ENCODE measurements at places on chromosomes 6 and 20. TPM values are rescaled to one million over a fixed set of nuclear protein-coding genes. Genes with fewer than 3 reads are reported as not detected.
A peak's percentile ranks its signal among the peaks of the same experiment; 100 is the strongest.

CRIP3 gene
- total RNA-seq = not detected

TDRD6 gene
- total RNA-seq = 0.59 TPM

MUCL3 gene
- not detected for total RNA-seq

NOX3 gene
- not detected for total RNA-seq

OTOR gene
- total RNA-seq = not detected

LINC00237 gene
- 0.32 TPM for total RNA-seq

OPRL1 gene
- 0.22 TPM for total RNA-seq

GSTA1 gene
- 2.8 TPM for total RNA-seq

ANKEF1 gene
- total RNA-seq = 4.5 TPM

DNA sequence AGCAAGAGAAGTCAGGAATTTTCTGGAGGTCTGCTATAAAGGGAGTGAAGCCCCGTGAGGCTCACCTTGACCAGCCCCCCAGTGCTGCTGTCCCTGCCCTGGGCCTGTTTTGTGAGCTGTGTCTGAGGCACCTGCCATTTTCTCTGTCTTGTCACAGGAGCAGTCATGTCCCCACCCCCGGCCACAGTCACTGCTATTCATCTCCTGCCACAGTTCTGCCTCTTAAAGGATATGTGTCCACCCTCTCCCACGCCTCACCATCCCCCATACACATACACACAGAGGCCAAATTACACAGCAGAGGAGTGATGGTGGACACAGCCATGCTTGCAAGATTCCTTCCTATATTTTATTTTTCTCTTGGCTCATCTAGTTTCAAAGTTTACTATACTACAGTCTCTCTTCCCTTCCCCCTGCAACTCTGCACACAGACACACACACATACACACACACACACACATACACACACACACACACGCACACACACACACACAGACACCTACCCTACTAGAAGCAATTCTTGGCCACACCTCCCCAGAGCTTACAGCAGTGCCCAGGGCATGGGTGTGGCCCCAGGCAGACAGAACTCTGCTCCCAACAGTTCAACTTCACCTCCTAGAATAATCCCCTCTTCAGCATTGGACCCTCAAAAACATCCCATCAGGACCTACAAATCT, 68.7 kb upstream of the TAB2 start:
- no peak for DNase-seq

DNA sequence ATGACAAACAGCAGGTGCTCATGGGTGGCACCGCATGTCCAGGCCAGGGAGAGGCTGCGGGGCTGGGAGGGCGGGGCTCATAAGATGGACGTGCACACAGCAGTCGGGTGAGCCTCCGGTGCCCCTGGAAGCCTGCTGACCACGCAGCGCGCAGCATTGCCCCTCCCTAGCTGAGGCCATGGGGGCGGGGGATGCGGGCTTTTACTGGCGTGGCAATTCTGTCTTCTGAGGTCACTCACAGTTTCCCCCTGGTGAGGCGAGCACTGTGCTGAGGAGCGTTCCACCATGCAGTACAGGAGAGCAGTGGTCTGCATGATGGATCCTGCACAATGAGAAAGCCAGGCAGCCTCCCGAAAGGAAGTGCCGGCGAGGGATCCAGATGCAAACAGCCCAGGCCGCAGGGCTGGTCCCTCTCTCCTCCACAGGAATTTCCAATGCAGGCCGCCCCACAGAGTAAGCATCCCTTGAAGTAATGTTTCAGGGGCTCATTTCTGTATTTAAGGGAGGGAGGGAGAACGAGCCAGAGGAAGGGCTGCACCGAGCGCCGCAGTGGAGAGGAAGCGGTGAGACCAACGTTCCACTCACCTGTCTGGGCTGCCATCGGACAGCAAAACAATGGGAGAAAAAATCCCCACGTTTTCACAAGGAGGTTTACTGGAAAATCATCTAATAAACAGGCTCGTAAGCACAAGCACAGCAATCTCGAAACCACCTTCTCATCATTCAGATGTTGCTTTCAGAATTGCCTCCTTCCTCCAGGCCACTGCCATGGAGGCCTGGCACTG, 56.0 kb downstream of the IRF4 start:
- DNase-seq = no peak

DNA sequence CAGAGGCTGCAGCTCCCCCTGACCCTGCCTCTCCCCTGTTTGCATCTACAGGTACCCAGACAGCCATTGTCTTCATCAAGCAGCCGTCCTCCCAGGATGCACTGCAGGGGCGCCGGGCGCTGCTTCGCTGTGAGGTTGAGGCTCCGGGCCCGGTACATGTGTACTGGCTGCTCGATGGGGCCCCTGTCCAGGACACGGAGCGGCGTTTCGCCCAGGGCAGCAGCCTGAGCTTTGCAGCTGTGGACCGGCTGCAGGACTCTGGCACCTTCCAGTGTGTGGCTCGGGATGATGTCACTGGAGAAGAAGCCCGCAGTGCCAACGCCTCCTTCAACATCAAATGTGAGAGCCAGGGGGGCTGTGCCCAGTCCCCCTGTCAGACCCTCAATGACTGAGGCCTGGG, 42.1 kb upstream of the SRF start:
- no peak for DNase-seq

DNA sequence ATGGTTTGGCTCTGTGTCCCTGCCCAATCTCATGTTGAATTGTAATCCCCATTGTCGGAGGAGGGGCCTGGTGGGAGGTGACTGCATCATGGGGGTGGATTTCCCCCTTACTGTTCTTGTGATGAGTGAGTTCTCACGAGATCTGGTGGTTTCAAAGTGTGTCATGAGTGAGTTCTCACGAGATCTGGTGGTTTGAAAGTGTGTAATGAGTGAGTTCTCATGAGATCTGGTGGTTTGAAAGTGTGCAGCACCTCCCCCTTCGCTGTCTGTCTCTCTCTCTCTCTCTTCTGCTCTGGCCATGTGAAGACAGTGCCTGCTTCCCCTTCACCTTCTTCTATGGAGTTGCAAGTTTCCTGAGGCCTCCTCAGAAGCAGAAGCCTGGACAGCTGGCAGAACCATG, 87.6 kb downstream of the MYLK4 start:
- no peak for DNase-seq

DNA sequence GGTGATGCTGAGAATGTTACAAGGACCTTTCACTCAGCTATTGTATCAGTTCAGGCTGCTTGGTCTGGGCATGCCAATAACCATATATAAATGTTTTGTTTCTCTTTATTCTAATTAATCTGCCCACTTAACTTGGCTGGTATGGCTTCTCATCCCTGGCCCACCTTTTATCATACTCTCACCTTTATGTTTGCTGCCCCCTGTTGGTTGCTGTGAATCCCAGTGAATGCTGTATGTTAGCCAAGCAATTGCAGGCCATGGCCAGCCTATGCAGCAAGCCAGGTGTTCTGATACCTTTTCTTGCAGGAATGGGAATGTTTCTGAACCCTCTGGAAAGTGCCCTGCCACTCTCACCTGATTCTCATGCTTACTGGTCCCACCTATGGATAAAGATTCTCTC, 54.6 kb downstream of the PCSK2 start:
- no peak for DNase-seq

GRCh38 chr20:63317601-63318291, 24.8 kb downstream of the COL20A1 start:
- DNase-seq = peak; percentile 68

DNA sequence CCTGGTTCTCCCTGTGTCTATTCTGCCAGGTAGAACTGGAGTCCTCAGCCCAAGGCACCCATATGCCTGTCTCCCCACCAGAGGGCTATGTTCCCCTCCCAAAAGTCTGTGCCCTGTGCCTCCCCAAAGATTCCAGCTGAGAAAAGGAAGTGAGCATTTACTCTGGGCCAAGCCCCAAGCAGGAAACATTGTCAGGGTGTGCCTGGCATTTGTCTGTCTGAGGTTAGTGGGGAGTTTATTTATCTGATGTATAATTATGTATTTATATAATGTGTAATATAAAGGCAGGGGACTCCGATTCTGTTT, 5.6 kb downstream of the GDF5 start:
- DNase-seq = no peak

DNA sequence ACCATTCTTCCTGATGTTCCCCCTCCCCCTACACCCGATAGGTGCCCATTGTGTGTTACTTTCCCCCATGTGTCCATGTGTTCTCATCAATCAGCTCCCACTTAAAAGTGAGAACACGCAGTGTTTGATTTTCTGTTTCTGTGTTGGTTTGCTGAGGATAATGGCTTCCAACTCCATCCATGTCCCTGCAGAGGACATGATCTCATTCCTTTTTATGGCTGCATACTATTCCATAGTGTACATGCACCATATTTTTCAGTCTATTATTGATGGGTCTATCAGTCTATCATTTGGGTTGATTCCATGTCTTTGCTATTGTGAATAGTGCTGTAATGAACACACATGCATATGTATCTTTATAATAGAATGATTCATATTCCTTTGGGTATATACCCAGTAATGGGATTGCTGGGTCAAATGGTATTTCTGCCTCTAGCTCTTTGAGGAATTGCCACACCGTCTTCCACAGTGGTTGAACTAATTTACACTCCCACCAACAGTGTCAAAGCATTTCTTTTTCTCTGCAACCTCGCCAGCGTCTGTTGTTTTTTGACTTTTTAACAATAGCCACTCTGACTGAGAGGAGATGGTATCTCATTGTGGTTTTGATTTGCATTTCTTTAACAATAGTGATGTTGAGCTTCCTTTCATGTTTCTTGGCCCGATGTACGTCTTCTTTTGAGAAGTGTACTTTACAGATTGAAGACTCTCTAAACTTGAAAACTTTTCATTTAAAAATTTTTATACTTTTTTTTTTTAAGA, 41.0 kb upstream of the GCNT2 start:
- DNase-seq = no peak

- DNase-seq = no peak
These were observed at the start of gene ZBTB46 for GRCh38 chr20:63830841-63831588. Gene ZBTB46, minus strand, starts transcription at chr20:63831264. Its CDS starts 40,507 bp downstream, at chr20:63790757.

DNA sequence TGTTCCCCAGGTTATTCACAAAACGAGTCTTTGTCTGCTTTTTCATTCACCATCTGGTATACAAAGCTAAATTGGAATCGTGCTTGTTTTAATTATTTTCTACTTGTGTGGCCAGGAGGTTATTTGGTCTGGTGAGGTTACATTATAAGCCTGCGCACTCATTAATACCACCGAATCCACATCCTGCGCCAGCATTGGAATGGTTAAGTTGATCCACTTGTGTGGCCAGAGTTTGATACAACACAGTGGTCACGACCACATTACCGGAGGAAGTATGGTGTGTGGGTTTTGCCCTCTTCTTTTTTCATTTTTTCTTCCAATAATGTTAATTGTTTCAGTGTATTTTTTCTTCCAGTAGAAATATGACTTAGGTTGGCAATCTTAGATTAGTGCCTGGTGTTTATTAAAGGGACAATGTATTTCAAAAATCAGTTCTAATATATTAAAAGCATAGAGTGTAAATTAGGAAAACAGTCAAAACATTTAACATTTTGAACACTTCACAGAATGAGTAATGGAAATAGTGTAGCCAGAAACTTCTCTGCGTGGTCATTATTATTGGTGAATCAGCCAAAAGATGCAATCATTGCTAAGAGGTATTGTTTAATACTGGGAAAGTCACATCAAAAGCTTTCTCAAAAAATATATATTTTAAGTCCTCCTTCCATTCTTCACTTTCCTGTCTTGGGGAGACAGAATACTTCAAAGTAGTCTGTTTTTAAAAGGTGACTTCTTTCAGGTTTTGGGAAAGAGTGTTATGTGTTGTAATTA, 84.5 kb downstream of the JARID2 start:
- no peak for DNase-seq

DNA sequence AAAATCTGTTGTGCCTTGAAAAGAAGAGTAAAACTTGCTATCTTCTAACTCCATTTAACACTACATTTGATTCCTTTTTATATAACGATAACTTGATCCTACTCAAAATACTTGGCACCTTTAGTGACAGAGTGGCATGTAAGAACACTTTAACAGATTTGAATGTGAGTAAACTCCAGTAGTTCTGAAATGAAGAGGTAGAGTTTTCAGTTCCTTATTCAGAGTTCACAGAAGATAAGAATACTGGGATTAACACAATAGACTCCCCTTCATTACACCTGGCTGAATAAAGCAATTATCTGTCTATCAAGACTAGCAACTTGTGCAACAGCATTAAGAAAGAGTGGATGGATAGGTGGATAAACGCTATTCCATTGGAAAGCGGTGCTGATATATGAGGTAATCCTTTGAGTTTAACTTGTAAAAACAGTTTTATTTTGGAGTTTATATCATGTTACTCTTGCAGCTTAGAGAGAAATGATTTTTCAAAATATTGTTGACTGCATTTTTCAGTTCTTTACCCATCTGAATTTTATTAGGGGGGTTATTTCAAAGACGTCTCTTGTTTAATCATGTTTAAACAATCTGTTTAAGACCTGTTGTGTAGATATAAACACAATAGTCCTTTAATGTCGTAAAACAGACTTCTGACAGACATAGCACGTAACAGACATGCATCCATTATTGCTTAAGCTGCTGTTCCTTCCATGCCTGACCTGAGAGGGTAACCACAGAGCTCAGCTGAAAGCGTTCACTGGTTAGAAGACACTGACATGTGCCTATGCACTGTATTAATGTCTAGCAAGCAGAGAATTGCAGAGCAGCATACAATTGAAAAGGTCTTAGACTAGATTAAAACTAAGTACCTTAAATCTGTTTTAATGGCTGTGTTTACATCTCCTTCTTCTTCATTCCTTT, 102.4 kb upstream of the SUPT3H start:
- no peak for DNase-seq

GRCh38 chr6:37459981-37460800, 27.2 kb downstream of the CMTR1 start:
- DNase-seq = no peak

GRCh38 chr6:13710552-13711323, 897 bp downstream of the RANBP9 start:
- DNase-seq = peak; percentile 88

Measured in lower leg skin (tissue), 4 donors.